PC-3 (cell line): ENCODE measurements at places on chromosomes 11 and 22. TPM values are rescaled to one million over a fixed set of nuclear protein-coding genes. Genes with fewer than 3 reads are reported as not detected.

- H3K36me3 ChIP-seq = no peaks in the 10 kb centered on the region
- no peak for DNase-seq
- no peak overlapping the region for H3K4me3 ChIP-seq
- no peak overlapping the region for H3K27ac ChIP-seq
Observed at GRCh38 chr11:132284611-132285010, 914.2 kb downstream of the NTM start.

- peak; percentile 90 for DNase-seq
- no peaks in the 10 kb centered on the region for H3K27me3 ChIP-seq
- H3K4me1 ChIP-seq = peaks cover 32% of the 10 kb centered on the region
- peaks cover 14% of the 10 kb centered on the region; the same call in 1 of the 2 replicates for H3K36me3 ChIP-seq
- H3K4me3 ChIP-seq = no peak overlapping the region
- peak overlapping the region; percentile 59 for H3K27ac ChIP-seq
Observed at GRCh38 chr11:124769806-124770774, 8.0 kb upstream of the ESAM start.

Gene CCDC15
- 8.6 and 11.4 TPM in 2 replicates for total RNA-seq

GRCh38 chr11:36037031-36037430, 93.2 kb downstream of the LDLRAD3 start:
- H3K4me3 ChIP-seq = no peak overlapping the region
- peaks cover 43% of the 10 kb centered on the region for H3K4me1 ChIP-seq
- peak; percentile 51 for DNase-seq

Gene GAS2L1
- total RNA-seq = 58.4 and 75.7 TPM in 2 replicates

Gene SLC25A17
- total RNA-seq = 18.3 and 24.7 TPM in 2 replicates

Gene CLDN5
- 0.47 TPM in 1 of 2 replicates, not detected in the other for total RNA-seq

- no peak overlapping the region for H3K4me3 ChIP-seq
- no peak overlapping the region for H3K27ac ChIP-seq
- DNase-seq = no peak
- H3K4me1 ChIP-seq = peaks cover 10% of the 10 kb centered on the region
Observed at GRCh38 chr11:11348303-11348702, 4.7 kb downstream of the CSNK2A3 start.

- H3K4me1 ChIP-seq = no peaks in the 10 kb centered on the region
- H3K4me3 ChIP-seq = no peak overlapping the region
Observed at GRCh38 chr11:62193952-62194351, 3.9 kb downstream of the SCGB1D1 start.

DNA sequence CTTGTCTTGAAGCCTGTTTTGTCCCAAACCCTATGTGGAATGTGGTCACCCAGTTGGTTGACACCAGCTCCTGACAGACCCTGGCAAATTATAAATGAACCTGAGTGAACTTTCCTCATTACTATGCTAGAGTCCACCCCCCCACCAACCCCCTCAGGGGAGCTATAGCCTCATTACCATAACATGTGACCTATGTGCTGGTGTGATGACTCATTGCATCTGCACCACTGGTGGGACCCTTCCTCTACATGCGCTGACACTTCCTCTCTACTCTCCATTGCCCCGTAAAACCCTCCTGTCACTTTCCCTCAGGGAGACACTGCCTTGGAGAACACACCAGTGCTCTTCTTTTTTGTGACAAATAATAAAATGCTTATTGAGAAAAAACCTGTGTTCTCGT, 105.0 kb upstream of the SESN3 start:
- no peak overlapping the region for H3K4me3 ChIP-seq
- DNase-seq = no peak
- H3K27me3 ChIP-seq = peaks cover 36% of the 10 kb centered on the region

DNA sequence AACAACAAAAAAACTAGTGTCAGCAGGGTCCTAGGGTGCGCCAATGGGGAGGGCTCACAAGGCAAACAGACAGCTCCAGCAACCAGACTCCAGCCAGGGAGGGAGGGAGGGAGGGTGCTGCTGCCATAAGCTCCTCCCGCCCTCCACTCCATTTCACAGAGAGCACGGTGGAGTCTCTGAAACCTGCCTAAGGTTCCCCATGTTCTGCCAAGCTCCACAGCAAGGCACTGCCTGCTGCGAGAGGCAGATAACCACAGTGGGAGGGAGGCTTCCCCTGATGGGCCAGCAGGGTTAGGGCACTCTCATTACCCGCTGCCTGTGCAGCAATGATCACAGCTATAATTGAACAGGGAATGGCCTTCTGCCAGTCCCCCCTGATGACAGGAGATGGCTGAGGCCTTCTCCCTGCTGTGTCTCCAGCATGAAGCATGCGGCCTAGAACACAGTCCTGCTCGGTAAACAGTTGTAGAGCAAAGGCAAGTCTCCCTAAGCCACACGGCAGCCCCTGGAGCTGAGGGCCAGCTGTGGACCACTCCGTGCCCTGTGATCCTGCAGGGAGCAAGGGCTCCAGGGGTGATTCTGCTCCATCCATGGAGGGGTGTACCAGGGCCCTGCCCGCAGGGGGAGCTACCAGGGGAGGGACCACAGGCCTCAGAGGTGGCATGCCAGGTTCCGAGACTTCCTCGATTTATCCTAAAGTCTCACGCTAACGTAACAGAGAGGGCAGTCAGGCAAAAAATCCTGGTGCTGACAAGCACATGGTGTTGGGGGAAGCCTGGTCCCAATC, 42.9 kb downstream of the PC start:
- no peak overlapping the region for H3K4me3 ChIP-seq
- H3K4me1 ChIP-seq = no peaks in the 10 kb centered on the region
- no peak for DNase-seq
- H3K27me3 ChIP-seq = no peaks in the 10 kb centered on the region
- no peaks in the 10 kb centered on the region for H3K36me3 ChIP-seq
- no peak overlapping the region for H3K27ac ChIP-seq

DNA sequence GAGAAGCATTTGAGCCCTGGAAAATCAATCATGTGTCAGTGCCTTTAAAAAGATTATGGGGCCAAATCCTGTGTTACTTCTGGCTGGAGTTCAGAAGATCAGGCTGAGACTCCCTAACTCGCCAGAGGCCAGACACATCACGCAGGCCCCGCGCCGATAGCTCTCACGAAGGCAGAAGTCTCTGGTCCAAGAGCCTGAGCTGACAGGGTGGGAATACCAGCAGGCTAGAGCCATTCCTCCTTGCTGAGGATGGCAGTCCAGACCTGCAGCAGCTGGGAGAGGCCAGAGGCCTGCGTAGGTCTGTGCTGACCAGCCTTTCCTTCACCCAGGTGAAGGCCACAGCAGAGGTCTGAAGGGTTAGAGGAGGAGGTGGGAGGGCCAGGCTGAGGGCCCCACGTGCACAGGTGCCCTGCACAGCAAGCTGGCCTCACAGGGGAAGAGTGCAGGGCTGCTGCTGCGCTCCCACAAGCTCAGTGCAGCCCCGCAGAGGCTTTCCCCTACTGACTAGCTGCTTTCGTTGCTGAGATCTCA, 52.9 kb downstream of the ST14 start:
- H3K4me1 ChIP-seq = no peaks in the 10 kb centered on the region; the same call in 1 of the 2 replicates
- no peak overlapping the region for H3K4me3 ChIP-seq
- H3K27me3 ChIP-seq = no peaks in the 10 kb centered on the region
- H3K36me3 ChIP-seq = peaks cover 4% of the 10 kb centered on the region
- no peak for DNase-seq

DNA sequence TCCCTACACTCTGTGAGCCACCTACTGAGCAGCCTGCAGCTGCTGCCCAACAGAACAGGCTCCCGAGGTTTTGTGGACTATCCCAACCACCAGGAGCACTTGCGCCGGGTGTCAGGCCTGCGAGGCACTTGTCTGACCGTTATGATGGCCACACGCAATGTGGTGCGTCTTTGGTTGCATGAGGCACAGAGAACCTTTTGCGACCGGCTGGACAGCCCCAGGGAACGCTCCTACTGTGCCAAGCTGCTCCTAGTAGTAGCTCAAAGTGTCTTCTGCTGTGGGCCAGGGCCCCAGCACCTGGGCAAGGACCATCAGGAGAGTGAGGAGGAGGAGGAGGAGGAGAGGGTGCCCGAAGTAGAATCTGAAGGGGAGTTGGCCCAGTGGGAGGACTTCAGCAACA, 46.4 kb downstream of the RRP8 start:
- H3K4me3 ChIP-seq = no peak overlapping the region
- H3K27me3 ChIP-seq = no peaks in the 10 kb centered on the region
- H3K36me3 ChIP-seq = no peaks in the 10 kb centered on the region
- no peak for DNase-seq
- no peak overlapping the region for H3K27ac ChIP-seq
- no peaks in the 10 kb centered on the region for H3K4me1 ChIP-seq

GRCh38 chr11:126764231-126764630, 236.3 kb downstream of the KIRREL3 start:
- no peaks in the 10 kb centered on the region for H3K36me3 ChIP-seq
- H3K4me3 ChIP-seq = no peak overlapping the region
- no peak for DNase-seq
- no peak overlapping the region for H3K27ac ChIP-seq
- H3K27me3 ChIP-seq = peaks cover 39% of the 10 kb centered on the region
- H3K4me1 ChIP-seq = no peaks in the 10 kb centered on the region

DNA sequence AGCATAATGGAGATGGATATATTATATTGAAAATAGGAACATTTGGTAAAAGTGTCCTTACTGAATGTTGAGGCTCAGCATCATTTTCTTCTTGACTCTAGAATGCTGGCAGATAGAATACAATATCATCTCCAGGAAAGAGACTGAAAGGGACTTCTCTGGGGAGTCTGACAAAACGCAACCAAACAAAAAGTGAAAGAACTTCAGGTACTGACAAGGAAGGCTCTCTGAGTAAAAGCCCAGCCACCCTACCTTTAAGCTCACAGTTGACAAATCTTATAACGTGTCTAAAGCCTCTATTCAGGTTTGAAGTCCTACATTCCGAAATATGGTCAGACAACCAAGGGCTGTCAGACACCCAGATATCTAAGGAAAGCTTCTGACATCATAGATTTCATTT, 590.8 kb downstream of the SOX6 start:
- H3K4me1 ChIP-seq = no peaks in the 10 kb centered on the region
- H3K27me3 ChIP-seq = no peaks in the 10 kb centered on the region
- H3K36me3 ChIP-seq = no peaks in the 10 kb centered on the region
- H3K4me3 ChIP-seq = no peak overlapping the region

Gene LSP1
- total RNA-seq = not detected in 2 replicates

Gene OR2AG2
- 0.15 TPM in 1 of 2 replicates, not detected in the other for total RNA-seq

Gene MDK
- total RNA-seq = 184 and 232 TPM in 2 replicates

- peak overlapping the region; percentile 34; the same call in 1 of the 2 replicates for H3K4me3 ChIP-seq
- no peaks in the 10 kb centered on the region for H3K36me3 ChIP-seq
- DNase-seq = no peak
Observed at GRCh38 chr11:120564573-120565311, 53.2 kb downstream of the GRIK4 start.

Gene PEX26
- total RNA-seq = 30.6 and 51.3 TPM in 2 replicates

- no peaks in the 10 kb centered on the region for H3K4me1 ChIP-seq
- no peaks in the 10 kb centered on the region for H3K27me3 ChIP-seq
- H3K27ac ChIP-seq = no peak overlapping the region
- H3K36me3 ChIP-seq = no peaks in the 10 kb centered on the region
Observed at GRCh38 chr11:17765356-17766072, 30.9 kb downstream of the KCNC1 start.

Gene BAD
- 360 and 368 TPM in 2 replicates for total RNA-seq

DNA sequence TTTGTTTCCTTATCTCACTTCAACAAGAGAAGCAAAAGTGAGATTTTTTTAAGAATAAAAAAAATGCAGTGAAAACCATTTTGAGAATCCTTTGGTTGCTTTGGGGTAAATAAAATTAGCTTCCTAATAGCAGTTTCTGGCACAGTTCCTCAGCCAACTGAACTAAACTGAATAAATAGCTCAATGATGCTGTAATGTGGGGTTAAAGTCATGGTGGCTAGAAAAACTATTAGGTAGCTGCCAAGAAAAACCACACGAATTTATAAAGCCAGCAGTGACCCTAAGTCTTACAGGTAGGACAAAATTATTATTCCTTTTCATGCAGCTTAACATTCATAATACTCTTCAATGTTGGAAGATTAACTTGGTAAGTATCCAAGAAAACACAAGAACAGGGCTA, 142.4 kb downstream of the APIP start:
- H3K27me3 ChIP-seq = no peaks in the 10 kb centered on the region
- peaks cover 21% of the 10 kb centered on the region for H3K4me1 ChIP-seq
- peak overlapping the region; percentile 21 for H3K27ac ChIP-seq
- no peaks in the 10 kb centered on the region for H3K36me3 ChIP-seq
- peak; percentile 76 for DNase-seq

GRCh38 chr11:113506893-113507292, 31.7 kb upstream of the DRD2 start:
- no peak for DNase-seq
- H3K36me3 ChIP-seq = no peaks in the 10 kb centered on the region
- peaks cover 15% of the 10 kb centered on the region for H3K4me1 ChIP-seq
- H3K27me3 ChIP-seq = peaks cover 14% of the 10 kb centered on the region

DNA sequence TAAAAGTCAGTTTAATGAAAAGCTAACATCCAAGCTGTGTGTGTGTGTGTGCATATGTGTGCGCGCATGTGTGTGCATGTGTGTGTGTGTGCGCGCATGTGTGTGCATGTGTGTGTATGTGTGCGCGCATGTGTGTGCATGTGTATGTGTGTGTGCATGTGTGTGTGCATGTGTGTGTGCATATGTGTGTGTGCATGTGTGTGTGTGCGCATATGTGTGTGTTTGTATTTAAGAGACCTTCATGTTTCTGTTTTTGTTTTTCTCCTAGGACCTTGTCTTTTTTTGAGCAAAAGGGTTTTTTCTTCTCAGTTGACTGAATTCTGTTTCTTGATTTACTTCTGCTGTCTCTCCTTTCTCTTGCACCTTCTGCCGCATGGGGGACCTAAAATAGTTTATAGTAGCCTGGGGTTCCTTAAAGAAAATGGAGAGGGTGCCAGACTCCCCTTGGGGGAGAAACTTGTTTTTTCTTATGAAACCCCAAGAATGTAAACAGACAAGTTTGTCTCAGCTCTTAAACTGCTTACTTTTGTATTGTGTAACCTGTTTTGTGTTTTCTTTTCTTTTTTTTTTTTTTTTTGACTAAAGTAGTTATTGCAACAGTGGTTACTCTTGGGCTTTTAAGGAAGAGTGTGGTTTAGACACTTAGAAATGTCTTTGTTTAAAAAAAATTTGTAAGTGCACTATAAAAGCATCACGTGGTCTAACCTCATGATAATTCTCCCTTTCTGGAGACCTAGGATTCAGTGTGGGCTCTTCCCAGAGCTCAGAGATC, 53.0 kb downstream of the OSBPL5 start:
- H3K4me3 ChIP-seq = no peak overlapping the region
- no peaks in the 10 kb centered on the region for H3K4me1 ChIP-seq
- DNase-seq = no peak

GRCh38 chr22:23938328-23939016, 22.5 kb downstream of the GSTT2B start:
- H3K27me3 ChIP-seq = no peaks in the 10 kb centered on the region
- DNase-seq = no peak
- H3K4me1 ChIP-seq = no peaks in the 10 kb centered on the region
- no peaks in the 10 kb centered on the region for H3K36me3 ChIP-seq

GRCh38 chr11:33867561-33867960, 24.3 kb downstream of the LMO2 start:
- no peaks in the 10 kb centered on the region for H3K4me1 ChIP-seq
- no peak for DNase-seq
- peaks cover 76% of the 10 kb centered on the region for H3K27me3 ChIP-seq
- H3K27ac ChIP-seq = no peak overlapping the region
- H3K4me3 ChIP-seq = no peak overlapping the region
